HTR-8/SVneo (cell line): ENCODE measurements at places on chromosomes 7 and 10.

- DNase-seq: no peak
Observed at GRCh38 chr10:69078311-69078710, 9.6 kb upstream of the SRGN start.

DNA sequence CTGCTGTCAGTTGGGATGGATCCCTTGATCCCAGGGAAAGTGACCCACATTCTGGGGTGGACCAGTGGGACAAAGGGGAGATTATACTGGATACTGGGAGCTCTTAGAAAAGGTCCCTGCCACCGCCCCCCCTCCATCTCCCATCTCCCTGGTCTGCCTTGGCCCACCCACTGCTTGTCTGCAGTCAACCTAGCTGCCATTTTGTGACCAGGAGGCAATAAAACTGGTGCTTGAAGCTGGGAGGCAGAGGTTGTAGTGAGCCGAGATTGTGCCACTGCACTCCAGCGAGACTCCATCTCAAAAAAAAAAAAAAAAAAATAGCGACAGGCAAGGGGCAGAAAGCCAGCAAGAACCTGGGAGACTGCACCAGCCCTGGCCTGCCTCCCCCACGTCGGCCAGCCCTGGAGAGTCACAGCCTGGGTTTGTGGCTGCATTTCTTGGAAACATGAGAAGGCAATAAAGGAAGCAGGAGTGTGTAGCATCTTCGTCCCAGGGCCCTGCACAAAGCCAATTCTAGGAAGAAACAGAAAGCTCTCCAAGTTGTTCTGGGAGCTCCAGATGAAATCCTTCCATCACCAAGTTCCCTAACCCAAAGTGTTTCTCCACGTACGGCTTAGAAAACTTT, 4.7 kb upstream of the ARPC1B start:
- DNase-seq: no peak

GRCh38 chr7:2437537-2438148, 34.2 kb downstream of the CHST12 start:
- no peak for DNase-seq

GRCh38 chr7:91826377-91826776, 54.1 kb downstream of the MTERF1 start:
- no peak for DNase-seq

DNA sequence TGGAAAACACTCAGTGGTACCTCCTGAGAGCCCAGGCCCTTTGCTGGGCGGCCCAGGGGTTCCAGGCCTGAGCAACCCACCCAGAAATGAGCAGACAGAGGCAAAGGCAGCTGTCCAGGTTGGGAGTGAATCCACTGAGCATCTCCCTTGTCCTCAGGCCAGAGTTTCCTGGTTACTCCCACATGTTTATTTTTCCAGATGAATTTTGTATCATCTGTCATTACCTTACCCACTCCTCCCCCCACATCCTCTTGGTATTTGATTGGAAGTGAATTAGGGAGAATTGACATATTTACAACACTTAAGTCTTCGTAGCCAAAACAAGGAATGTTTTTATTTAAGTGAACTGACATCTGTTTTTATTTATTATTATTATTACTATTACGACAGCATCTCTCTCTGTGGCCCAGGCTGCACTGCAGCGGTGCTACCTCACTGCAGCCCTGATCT, 13.2 kb upstream of the LMBR1 start:
- no peak for DNase-seq

DNA sequence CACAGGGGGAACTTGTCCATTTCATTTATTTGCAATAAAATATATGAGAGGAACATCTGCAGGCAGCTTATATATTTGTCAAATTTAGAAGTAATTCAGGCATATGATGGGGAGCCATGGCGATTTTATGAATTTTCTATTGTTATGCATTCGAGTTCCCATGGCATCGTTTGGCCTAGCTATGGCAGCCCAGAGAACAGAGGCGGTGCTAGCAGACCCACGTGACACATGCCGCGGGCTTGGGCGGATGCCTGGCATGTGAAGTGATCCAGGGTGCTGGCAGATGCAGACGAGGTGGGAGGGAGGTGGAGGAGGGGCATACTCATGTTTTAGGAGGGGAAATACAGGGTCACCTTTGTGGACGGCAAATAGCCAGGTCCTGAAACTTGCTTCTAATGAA, 560.0 kb upstream of the GALNT17 start:
- no peak for DNase-seq

DNA sequence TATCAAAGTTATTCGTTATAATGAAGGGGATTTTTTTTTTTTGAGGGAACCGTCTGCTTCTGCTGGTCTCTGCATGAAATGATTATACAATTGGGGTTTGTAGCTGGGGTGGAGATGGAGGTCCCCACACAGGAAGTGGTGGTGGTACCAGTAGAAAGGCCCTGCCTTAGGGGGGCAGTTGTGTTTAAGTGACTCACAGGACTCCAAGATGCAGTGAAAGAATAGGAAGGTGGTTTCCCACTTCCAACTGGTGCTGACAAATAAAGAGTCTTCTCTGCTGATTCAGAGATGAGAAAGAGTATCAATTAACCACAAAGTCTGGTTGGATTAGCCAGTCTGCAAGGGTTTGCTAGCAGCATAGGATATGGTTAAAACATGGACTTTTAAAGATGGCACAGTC, 376.0 kb downstream of the SORCS3 start:
- no peak for DNase-seq

DNA sequence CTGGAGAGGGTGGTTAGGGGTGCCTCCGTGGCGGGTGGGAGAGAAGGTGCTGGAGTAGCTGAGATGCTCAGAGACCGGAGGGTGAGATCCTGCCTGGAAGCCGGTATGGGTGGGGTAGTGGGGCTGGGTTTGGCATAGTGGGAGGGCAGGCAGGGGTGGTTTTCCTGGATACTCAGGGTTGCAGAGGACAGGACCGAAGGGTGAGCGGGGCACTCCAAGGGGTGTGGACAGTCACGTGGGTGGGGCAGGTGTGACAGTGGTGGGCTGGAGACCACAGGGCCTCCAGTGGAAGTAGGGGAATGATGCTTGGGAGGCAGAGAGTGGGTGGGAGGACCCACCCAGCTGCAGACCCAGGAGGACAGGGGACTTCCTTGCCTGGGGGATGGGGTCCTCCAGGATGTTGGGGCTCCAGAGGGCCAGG, 1.9 kb downstream of the SCART1 start:
- no peak for DNase-seq

DNA sequence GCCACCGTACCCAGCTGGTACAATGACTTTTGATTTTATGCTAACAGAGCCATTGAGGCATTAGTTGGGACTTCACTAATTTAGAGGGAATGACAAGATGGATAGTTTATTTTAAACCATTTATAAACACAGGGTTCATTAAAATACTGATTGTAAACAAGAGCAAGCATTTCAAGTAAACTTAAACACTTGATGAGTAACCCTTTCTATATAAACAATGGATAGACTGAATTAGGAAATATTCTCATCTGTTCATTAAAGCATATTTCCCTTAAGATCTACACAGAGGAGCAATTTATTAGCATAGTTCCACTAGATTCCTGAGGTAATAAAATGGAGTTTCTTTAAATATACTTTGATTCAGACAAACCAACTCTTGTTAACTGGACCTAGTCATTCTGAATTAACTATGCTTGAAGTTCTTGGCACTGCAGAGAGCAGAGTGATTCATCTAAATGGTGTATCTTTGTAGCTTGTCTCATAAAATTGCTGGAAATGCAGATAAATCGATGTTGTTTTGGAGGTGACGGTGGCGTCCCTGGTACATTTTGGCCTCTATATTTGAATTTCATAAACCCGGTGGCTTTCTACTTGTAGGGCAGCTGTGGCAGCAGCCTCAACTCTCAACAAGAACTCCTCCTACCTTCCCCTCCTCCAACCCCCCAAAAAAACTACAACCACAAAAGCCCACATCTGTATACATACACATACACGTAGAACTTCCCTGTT, 15.4 kb upstream of the VDAC2 start:
- no peak for DNase-seq

DNA sequence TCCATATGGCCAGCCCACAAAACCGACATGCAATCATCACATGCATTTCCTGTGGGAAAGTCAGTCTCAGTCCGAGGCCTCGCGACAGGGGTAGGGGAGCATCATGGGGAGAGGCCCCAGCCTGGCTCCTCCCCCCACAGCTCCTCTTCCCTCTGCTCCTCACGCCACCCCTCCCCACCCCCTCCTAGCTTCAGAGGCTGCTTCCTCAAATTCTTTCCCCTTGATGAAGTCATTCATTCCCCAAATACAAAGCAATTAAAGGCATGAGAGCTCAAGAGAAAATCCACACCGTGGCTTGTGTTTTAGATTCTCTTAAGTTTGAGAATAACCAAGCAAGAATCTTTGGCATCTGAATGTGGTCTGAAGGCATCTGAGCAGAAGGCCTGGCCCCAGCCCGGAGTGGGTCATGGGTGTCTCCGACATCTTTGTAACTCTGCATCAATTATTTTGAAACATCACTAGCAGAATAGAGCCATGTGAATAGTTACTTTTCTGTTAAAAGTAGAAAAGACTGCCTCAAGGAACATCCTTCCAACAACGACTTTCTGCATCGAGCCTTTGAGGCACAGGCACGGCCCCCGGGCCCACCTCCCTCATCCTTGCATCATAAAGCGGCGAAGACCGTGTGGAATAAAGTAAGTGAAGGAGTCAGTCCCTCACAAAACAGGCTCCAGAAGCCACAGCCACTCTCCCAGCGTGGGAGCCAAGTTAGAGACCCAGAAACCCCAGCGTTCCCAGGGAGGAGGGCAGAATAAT, 90.9 kb downstream of the DIP2C start:
- peak; percentile 69 for DNase-seq

DNA sequence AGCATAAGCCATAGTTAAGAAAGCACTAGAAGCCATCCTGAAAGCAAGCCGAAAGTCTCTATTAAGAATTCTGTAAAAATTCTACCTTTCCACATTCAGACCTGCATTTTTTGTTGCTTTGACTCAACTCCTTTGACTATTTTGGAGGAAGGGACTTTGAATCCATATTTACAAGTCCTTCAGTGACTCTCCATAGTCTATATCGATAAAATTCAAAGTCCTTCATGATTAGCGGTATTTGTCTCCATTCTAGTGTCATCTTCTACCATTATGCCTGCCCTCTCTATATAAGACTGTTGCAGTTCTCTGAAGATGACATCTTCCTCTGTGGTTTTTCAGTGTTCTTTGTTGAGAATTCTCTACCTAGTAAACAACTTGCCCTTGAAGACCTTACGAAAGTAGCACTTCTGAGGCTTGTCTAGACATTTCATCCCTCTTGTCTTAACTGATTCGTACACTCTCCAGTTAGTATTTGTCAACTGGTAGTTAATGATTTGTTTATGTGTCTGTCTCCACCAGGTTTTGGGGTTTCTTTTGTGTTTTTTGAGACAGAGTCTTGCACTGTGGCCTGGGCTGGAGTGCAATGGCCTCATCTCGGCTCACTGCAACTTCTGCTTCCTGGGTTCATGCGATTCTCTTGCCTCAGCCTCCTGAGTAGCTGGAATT, 1.7 kb downstream of the CCSER2 start:
- DNase-seq: no peak

GRCh38 chr7:137772316-137772715, 74.5 kb downstream of the DGKI start:
- no peak for DNase-seq

GRCh38 chr10:69096045-69096444, 8.1 kb downstream of the SRGN start:
- no peak for DNase-seq

- no peak for DNase-seq
Observed at GRCh38 chr7:96562966-96563365, 146.7 kb downstream of the SEM1 start.

GRCh38 chr10:93875032-93875358, 18.8 kb upstream of the SLC35G1 start:
- no peak for DNase-seq

DNA sequence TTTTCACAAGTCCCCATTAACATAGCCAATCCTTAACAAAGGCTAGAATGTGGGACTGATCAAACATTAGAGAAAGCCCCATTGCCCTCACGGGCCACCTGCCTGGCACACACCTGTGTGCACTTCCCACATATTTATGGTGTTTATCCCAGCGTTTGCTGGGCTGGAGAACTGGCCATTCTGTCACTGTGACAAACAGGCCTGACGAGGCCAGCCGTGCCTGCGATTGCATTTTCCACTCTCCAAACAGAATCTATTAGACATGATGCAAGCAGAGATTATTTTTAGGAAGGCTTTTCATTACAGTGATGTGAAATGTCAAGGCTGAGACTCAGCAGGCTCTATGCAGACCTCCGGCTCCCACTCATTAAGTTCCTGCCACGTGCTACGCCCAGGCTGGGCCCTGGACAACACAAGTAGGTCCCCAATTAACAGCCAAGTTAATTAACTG, 20.4 kb downstream of the PTPRN2 start:
- no peak for DNase-seq

- DNase-seq: no peak
Observed at GRCh38 chr7:154863766-154864522, 139.0 kb downstream of the PAXIP1 start.

GRCh38 chr7:23184709-23185359, 3.0 kb downstream of the NUP42 start:
- peak; percentile 49 for DNase-seq

GRCh38 chr7:81029511-81029910, 110.7 kb upstream of the SEMA3C start:
- DNase-seq: no peak

DNA sequence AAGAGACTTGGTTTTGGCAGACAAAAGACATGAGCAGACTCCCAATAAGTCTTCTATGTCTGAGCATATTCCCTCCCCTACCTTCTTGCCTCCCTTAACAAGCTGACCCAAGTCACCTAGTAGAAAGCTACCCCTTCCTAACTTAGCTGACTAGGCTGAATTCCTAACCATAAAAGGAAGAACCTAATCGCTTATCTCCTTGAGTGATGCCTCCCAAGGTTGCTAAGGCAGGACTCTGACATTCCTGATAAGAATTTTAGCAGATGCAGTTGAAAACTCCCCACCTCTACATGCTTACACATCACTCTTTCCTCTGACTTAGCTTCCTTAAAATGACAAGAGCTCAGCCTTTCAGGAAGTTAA, 704.7 kb upstream of the MBL2 start:
- no peak for DNase-seq

DNA sequence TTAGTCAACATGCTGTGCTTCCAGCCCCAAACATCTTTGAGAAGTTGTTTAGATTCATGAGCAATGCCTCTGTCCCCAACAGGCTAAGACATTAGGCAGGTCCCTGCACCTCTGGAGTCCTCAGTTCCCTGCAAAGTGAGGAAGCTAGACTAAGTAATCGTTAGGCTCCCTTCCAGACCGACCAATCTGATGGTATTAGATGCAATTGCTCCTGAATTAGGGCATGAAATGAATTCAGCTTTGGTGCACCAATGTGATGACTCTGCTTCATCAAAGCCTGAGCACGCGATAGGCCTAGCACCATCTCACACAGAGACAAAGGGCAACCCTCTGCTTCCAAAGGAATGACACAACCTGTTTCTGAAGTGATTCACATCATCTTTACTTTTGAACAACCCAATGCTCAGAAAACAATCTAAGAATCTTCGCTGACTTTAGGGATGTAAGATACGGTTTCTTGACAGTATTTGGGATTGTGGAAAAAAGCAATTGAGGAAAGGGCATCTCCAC, 723 bp upstream of the TES start:
- no peak for DNase-seq

DNA sequence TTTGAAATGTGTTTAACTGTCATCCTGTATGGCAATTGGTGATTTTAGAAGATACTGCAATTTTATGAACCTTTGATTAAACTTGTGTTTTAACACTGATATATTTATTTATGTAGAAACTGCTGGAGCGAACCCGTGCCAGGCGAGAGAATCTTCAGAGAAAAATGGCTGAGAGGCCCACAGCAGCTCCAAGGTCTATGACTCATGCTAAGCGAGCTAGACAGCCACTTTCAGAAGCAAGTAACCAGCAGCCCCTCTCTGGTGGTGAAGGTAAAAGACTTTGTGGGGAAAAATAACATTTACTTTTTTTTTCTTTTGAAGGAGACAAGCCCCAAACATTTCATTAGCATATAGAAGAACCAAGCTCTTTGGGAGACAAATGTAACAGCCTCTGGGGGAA, 6.5 kb downstream of the ANLN start:
- no peak for DNase-seq
